ENCODE measurements at places on chromosomes 2 and 18.

- DNase-seq: no peak
Observed at GRCh38 chr2:203732953-203733510, 26.6 kb downstream of the CD28 start.

GRCh38 chr18:59696311-59697235 is 650 bp downstream of the CCBE1 start:
- no peak for DNase-seq

DNA sequence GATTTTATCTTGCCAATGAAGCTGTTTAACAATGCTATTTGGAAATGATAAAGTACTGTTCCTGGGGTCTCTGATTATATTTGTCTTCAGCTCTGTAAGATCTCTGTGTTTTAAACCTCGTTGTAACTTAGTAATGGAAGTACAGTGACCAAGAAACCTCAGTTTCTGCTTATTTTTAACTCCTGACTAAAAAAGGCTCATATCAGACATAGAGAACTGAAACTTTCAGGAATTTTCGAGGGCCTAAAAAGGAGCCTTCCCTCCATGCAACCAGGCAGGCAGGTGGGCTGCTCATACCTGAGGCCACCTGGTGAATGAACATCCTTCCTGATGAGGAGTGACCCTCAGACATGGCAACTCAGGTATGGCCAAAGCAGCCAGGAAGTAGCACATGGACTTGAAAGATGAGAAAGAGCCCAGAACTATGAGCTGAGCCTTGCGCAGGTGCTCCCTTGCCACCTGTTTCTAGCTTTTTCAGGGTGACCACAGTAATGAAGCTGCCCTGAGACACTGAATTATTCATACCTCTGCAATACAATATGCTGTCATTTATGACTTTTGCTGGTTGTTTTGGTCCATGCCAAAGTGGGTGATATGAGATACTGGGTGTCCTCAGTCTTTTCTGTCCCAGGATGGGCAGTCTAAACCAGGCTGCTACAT is 23.9 kb downstream of the MYO3B start:
- no peak for DNase-seq

DNA sequence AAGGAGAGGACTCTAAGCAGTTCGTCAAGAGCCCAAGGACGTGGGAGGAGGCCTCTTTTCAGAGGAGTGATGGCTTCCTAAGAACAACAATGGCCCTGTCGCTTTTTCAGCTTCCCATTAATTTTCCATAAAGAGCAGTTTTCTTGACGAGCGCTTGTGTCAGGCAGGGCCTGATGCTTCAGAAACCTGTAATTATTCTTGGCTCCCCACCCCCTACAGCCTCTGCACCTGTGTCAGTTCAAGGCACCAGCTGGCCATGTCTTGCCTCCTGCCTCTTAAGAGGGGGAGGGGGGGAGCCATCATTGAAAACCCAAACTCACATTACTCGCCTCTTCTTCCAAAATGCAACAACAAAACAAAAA is 32.3 kb downstream of the KLF7 start:
- no peak for DNase-seq

GRCh38 chr2:194327196-194327888 is 1329.7 kb upstream of the SLC39A10 start:
- no peak for DNase-seq

DNA sequence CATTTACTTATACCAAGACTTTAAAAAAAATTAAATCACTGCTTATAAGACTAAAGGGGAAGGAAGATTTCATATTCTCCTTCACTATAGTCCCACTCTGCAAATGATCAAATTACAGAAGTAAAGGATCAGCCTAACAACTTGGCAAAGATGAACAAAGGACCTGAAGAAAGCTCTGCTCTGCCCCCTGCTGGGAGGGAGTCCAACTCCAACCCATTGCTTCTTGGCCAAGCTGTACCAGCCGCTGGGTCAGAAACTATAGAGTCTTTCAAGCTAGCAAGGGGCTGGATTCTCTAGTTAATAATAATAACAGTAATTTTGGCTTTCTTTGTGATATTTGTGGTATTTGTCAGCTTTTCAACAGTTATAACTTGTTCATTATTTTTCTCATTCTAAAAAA is 927.0 kb upstream of the CRIM1 start:
- DNase-seq: no peak

- DNase-seq: no peak
Observed at GRCh38 chr2:121969766-121970639, 214.6 kb downstream of the TSN start.

DNA sequence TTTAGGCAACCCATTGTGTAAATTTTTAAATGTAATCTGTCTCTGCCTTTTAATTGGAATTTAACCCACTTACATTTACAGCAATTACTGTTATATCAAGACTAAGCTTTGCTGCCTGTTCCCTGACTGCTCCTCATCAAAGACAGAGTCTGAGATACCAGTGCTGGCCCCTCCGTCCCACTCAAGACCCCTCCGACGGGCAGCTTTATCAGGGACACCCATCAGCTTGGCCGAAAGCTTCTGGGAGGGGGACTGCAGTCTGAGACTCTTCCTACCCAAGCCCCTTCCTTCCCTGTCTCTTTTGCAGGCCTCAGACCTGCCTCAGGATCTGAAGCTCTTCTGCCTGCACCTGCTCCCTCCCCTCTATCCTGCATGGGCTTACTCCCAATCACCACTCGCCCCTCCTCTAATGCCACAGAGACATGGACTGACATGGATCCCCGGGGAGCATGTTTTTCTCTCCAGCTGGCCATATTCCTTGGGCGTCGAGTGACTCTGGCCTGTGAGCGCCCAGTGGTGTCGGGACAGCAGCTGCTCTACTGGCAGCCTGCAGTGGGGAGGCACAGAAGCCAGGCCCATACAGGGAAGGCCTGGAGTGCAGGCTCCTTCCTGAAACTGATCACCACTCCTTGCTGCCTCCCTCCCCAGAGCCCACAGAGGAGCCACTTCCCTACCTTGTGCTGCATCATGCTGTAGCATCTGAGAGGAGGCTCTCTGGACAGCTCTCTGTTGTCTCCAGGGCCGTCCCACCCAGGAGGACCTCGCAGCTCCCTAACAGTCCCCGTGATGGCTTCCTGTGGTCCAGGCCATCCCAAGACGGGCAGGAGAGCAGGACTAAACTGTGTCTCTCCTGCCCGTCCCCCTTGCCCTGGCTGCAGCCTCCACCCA is 3.7 kb upstream of the KIF1A start:
- DNase-seq: no peak

DNA sequence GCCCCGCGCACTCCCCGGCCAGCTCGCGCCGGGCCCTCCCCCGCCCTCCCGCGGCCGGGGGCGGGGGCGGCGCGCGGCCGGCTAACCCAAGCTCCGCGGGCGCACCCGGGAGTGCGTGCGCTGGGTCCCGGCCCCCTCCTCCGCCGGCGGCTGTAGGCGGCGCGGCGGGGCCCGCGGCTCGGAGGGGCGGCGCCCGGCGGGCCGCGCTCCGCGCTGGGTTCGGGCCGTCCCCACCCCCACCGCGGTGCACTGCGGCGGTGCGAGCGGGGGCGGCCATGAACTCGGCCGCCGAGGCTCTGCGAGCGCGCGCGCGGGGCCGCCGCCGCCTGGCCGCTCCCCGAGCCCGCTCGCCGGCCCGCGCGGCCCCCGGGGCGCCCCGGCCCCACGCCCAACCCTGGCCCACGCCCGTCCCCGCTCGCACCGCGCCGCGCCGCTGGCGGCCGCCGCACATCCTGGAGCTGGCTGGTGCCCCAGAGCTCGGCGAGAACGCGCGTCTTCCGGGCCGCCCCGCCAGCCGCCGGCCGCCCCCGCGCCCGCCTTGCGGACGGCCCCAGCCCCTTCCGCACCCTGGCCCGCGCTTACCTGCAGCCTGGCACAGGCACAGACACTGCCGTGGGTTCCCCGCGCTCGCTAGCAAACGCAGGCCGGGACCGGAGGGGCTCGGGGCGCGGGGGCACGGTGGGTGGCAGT is at the start of gene ZBTB14:
TSS of gene ZBTB14 (minus strand) at position 496 of the 690 bp plus-strand sequence. CDS start 2,480 bp downstream, outside the sequence.
- DNase-seq: peak; percentile 25

DNA sequence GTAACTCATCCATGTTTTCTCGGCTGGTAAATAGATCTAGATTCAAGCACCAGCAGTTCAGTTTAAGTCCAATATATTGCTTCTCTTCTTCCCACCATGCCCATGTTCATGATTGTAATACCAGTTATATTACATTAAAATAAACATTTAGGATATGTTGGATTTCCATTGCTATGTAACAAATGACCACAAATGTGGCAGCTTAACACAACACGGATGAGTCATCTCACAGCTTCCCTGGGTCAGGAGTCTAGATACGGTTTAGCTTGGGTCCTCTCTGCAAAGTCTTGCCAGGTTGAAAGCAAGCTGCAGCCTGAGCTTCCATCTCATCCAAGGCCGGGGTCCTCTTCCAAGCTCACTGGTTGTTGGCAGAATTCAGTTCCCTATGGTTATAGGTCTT is 39.4 kb upstream of the SMAD2 start:
- no peak for DNase-seq

GRCh38 chr18:46167971-46168370 is 63.8 kb downstream of the HAUS1 start:
- no peak for DNase-seq

GRCh38 chr18:59873641-59874040 is 26.2 kb upstream of the PMAIP1 start:
- DNase-seq: no peak

- no peak for DNase-seq
Observed at GRCh38 chr2:108905176-108905575, 83.8 kb downstream of the EDAR start.

GRCh38 chr2:202104286-202104870 is 31.3 kb downstream of the KIAA2012 start:
- DNase-seq: no peak

- no peak for DNase-seq
Observed at GRCh38 chr18:2610549-2610948, 39.2 kb downstream of the NDC80 start.

DNA sequence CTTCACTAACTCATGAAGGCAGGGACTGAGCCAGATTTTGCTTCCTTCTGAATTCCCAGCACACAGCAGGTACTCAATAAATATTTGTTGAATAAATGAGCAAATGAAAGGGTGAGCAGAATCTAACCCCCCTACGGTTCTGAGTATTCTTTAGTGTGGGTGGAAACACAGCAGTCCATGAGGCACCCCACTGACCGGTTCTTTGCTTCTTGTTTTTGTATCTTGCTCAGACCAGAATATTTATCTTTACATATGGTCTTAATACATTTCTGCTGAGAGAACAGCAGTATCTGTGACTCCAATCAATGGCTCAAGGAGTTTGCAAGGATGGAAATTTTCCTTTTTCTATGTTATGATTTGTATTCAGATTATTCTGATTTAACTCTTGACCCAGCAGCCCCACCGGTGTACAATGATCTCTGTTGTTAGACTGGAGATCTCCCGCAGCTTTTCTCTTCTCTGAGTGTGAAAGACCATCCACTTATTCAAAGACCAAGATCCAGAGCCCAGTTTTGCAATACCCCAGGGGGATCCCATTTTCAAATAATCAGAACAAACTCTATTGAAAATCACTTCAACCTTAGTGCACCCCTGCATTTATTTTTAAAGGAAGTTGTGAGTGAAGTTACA is 506.5 kb upstream of the TNP1 start:
- DNase-seq: no peak

- DNase-seq: no peak
Observed at GRCh38 chr2:73759285-73759764, 20.6 kb downstream of the DUSP11 start.

GRCh38 chr2:44932079-44932478 is 9.4 kb upstream of the SIX3 start:
- no peak for DNase-seq

DNA sequence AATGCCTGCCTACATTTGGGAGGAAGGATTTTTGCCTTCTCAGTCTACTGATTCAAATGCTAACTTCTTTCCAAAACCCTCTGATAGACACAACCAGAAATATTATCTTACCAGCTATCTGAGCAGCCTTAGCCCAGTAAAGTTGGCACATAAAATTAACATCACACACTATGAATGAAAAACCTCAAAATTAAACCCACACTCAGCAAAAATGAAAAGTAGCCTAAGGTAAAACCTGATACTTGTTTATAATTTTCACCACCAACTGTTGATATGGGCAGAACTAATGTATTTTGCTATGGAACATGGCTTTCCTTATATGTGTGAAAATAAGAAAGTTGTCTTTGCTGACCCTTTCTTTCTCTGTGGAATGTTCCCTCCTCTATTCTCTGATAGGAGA is 226.0 kb downstream of the DPP10 start:
- no peak for DNase-seq

DNA sequence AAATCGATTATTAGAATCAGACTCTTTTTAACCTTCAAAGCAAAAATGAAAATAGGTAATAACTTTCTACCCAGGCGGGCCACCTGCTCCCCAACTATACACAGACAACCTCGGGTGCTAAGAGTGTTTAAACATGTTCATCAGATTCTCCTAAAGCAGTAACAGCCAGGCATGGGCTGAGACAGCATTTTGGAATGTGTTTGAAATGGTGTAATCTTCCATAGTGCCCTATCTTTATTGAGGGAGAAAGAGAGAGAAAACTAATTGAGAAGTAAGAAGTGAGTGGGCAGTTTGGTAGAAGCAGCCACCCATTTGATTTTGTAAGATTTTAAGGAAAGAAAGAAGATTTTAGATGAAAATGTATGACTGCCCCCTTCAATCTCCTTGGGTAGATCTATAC is 196.1 kb upstream of the CTAGE1 start:
- no peak for DNase-seq

DNA sequence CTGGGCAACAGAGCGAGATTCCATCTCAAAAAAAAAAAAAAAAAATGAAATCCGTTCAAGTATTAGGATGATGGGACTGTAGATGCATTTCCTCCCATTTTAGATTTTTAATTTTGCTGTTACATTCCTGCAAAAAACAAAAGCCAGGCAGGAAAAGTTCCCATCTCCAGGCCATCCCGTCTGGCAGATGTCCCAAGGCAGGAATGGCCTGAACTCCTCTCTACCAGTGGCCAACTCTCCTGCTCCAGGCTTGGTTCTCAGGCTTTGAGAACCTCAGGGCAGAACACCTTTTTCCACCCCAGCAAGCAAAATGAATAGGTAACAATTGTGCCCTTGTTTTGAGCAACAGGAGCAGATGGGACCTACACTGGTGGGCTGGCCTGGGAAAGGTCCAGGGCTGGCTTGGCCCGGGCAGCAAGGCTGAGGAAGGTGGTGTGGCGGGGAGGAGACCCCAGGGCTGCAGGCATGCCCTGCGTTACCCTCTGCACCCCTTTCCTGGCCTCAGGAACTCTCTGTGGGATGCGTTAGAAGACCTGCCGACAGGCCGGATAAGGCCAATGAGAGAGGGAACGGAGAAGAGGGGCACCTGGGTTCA is 86.0 kb downstream of the FAM210A start:
- DNase-seq: no peak

GRCh38 chr2:127811397-127812321 is 688 bp upstream of the WDR33 start:
- no peak for DNase-seq

GRCh38 chr18:70273021-70273420 is 15.8 kb upstream of the SOCS6 start:
- no peak for DNase-seq

Data from activated naive CD8-positive, alpha-beta T cell treated with anti-CD3 and anti-CD28 coated beads, Interleukin-2, amount 50 U/mL, for 16 hours (primary cell).